Fibroblast of skin of left quadriceps (primary cell): ENCODE measurements at places on chromosomes 7 and 10.
A peak's percentile ranks its signal among the peaks of the same experiment; 100 is the strongest.

- no peak for DNase-seq
These were observed 27.3 kb upstream of the PFKP start for GRCh38 chr10:3040069-3040468.

DNA sequence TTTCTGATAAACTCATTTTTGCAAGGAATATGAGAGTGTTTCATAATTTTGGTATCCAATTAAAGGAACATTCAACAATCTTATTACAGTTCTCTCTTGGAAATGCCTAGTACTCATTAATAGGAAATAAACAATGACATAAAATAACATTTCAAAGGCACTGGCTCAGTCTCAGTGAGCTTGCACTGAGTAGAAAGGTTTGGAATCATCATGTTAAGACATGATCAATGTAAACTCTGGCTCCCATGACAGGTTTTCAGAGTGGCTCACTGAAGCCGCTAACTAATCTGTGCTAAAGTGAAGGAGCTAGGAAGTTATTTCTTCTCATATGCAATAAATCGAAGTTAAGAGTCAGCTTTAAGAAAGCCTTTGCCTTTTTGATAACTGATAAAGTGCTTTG lies 203.3 kb upstream of the HGF start:
- no peak for DNase-seq

DNA sequence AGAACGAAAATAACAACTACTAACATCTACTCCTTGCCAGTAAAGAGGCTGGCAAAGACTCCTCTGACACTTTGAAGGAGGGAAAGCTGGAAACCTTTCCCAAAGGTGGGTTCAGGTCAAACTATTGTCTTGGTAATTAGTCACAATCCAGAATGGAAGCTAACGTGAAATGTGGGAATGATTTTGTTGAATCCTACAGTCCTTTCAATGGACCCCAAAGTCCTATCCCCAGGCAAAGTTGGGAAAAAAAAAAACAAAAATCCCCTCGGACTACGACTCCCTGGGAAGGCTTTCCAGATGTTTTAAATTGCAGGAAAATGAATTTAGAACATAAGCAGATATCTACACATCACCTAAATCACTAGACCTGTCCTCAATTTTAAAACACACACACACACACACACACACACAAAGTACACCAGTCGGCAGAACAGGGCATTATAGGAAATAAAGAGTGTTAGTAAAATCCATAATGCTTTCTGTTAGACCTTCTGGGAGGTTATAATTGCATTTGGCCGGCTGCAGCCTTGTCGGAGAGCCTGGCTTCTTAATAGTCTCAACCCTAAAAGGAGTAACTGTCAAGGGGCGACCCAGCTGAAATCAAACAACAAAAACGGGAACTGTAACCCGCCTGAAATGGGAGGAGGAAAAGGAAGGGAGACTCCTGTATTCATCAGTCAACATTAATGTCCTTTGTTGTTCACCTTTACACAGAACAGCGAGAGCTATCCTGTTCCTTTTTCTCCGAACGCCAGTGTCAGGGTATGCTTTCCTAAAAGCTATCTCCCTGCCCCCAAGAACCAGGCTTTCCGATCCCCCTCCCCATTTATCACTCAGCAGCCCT lies 1.5 kb downstream of the DOCK4 start:
- no peak for DNase-seq

GRCh38 chr7:108066486-108066885 lies 63.5 kb upstream of the LAMB1 start:
- DNase-seq, result no peak

DNA sequence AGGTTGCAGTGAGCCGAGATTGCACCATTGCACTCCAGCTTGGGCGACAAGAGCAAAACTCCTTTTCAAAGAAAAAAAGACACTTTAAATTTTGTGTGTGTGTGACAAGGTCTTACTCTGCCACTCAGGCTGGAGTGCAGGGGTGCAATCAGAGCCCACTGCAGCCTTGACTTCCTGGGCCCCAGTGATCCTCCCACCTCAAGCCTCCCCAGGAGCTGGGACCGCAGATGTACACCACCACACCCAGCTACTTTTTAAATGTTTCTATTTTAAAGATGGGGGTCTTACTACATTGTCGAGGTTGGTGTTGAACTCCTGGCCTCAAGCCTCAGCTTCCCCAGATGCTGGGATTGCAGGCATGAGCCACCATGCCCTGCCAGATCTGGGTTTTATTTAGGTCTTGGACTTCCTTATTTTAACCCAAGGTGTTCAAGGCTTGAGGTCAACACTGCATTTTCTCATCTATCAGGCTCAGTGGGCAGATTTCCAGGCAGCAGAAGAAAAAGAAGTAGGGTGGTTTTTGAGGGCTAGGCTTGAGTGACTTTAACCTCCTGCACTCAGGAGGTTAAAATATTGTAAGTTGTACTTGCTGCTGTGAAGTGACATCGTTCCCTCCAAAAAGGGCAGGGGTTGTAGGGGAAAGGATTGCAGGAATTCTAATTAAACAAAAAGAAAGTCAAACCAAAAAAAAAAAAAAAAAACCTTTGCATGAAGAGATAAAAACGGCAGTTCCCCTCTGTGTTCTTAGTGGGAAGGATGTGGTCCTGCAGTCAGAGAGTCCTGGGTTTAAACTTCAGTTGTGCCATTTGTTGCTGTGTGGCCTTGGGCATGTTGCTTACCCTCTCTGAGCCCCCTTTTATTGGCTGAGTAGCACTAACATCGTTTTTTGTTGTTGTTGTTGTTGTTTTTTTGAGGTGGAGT lies 71.5 kb downstream of the CARD11 start:
- no peak for DNase-seq

DNA sequence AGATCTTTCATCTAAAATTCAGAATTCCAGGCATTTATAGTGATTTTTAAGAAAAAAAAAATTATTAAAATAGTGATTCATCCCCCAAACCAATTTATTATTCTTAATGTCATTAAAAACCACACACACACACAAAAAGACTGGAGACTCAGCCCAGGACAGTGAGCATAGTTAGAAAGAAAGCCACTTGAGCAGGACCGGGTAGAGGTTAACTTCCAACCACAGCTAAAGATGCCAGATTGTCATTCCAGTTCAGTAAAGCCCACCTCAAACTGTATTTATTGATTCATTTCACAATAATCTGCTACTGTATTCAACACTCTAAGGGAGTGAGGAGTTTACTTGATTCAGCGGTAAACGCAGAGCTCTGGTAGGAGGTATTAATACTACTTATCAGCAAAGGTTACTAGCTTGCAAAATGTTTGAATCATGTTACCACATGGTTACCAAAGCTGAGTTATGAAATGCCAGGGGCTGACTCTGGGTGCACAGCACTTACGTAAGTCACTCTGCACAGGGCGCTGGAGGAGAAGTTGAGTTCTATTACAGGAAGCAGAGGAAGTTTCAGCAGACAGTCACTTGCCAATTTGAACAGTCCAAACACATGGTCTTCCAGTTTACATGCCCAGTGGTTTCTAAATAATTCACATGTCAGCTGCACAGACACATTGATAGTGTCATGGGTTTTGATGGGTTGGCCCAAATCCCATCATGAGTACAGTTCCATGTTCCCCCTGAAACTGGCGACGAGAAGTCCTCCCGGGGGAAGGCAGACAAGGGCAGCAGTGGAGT lies 64.6 kb downstream of the KLF6 start:
- peak; percentile 52 for DNase-seq

DNA sequence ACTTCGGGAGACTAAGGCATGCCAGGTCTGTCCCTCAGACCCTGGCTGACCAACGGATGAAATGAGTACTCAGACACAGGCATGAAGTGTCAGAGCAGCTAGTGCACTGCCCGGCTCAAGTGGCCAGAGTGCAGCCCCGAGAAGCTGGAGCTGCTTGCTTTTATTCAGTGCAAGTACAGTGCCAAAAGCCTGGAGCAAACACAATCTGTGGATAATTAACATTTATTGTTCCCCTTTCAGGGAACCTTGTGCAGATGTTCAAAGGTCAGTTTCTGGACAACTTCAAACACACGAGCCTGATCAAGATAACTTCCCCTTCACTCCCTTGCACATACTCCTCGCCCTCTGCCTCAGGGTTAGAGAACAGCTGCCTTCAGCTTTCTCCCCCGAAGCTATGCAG lies 7.9 kb upstream of the ATE1 start:
- DNase-seq, result no peak

DNA sequence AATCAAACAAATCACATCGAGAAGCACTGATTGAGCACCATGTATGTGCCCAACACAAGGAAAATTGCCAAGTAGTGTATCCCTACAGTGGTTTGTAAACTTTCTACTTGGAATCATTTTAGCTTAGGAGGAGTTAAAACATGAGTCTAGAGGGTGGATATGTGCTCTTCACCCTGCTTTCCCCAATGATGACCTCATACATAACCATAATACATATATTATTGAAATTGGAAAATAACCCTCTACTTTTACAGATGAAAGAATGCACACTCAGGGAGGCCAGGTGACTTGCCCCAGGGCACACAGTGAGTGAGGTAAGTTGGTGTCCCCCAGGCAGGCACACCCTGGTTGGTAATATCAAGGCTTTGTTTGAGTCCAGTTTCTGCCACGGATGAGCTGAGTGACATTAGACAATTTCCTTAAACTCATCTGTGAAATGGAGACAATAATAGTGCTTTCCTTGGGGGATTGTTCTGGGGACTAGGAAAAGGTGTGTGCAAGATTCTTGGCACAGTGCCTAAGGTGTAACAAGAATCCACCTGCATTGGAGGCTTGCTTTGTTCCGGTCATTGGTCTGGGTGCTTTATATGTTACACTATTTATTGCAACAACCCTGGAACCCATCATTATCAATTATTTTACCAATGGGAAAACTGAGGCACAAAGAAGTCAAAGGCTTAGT lies 50.7 kb downstream of the BPGM start:
- DNase-seq, result no peak

GRCh38 chr10:79142064-79142491 lies 73.3 kb downstream of the ZMIZ1 start:
- peak; percentile 47 for DNase-seq

DNA sequence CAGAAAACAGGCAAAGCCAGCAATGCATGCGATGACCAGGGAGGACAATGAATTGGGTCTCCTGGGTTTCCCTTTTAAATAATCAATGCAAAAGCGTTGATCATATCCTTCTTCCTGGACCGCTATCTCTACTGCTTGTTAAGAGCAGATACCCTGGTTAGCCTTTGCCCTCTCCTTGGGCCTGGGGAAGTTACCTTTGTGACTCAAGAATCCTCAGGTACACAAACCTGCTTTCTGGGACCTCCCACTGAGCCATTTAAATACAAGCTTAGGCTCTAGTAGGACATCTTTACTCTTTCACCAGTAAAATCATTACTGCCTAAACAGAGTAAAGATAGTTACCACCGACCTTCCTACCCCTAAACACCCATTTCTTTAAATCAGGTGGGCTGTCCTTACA lies 173.9 kb downstream of the WNT2 start:
- DNase-seq, result no peak

GRCh38 chr10:48271047-48271730 lies 3.3 kb downstream of the FRMPD2 start:
- no peak for DNase-seq

DNA sequence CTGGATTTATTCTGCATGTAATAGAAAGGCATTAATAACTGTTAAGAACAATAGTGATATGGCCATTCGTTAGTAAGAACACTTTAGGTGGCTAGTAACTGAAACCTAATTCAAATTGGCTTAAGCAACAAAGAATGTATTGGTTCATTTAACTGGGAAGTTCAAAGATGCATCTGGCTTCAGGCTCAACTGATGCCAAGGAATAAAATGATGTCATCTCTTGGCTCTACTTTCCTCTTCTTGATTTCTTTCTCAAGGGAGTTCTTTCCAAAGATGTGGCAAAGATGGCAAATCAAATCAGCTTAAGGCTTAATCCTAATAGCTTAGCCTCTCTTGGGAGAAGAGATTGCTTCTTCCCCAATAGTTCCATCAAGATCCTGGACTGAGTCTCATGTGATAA lies 51.6 kb downstream of the PIK3CG start:
- DNase-seq, result no peak

- DNase-seq, result no peak
These were observed 157.2 kb downstream of the CHRM2 start for GRCh38 chr7:137025469-137026175.

- DNase-seq, result no peak
These were observed 86.8 kb downstream of the NPTX2 start for GRCh38 chr7:98703916-98704315.

GRCh38 chr10:79335470-79336235 lies 11.6 kb upstream of the PPIF start:
- DNase-seq, result no peak

- DNase-seq, result no peak
These were observed 28.6 kb upstream of the KCNK18 start for GRCh38 chr10:117168729-117169128.

- no peak for DNase-seq
These were observed 494.0 kb downstream of the TNS3 start for GRCh38 chr7:47087866-47088265.

GRCh38 chr10:113232928-113233511 lies 283.0 kb downstream of the TCF7L2 start:
- no peak for DNase-seq

DNA sequence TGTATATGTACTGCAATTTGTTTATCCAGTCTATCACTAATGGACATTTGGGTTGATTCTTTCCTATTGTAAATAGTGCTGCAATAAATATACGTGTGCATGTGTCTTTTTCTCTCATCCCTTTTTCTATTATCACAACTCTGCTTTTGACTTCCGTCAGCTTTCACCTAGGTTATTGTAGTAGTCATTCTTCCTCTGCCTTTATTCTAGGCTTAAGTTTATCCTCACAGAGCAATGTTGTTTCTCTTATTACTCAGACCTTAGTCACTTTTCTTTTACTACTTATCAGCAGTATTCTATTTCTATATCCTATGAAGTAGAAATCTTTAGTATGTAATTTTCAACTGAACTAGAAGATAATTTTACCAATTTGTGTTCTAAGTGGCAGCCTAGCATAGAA lies 175.3 kb upstream of the SEMA3E start:
- DNase-seq, result no peak

DNA sequence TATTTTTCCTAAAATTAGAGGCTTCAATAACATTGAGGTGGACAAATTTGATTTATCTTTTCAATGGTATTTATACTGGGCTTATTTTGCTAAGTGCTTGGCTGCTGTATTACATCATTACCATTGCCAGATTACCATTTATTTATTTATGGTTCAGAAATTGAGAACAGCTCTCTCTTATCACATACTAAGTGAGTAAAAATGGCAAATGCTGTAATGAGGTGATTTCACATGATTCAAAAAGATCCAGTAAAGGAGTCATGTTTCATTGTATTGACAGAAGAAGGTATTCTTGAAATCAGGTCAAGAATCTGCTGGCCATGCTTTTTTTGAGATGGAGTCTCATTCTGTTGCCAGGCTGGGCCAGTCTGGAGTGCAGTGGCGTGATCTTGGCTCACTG lies 322.6 kb downstream of the KIF20B start:
- no peak for DNase-seq

- no peak for DNase-seq
These were observed 195.4 kb upstream of the PLXDC2 start for GRCh38 chr10:19620811-19621210.

GRCh38 chr10:116466715-116467422 lies 39.2 kb downstream of the PNLIPRP3 start:
- DNase-seq, result no peak

GRCh38 chr7:16755397-16755796 lies 1.8 kb downstream of the TSPAN13 start:
- DNase-seq, result no peak
